ENCODE measurements at places on chromosomes 3 and 15. TPM values are rescaled to one million over a fixed set of nuclear protein-coding genes. Genes with fewer than 3 reads are reported as not detected.

GRCh38 chr3:6921066-6921465 is 60.2 kb downstream of the GRM7 start:
- DNase-seq = no peak
- no peaks in the 10 kb centered on the region for H3K36me3 ChIP-seq
- no peaks in the 10 kb centered on the region for H3K27me3 ChIP-seq
- no peak overlapping the region for H3K27ac ChIP-seq
- H3K4me3 ChIP-seq = no peak overlapping the region

DNA sequence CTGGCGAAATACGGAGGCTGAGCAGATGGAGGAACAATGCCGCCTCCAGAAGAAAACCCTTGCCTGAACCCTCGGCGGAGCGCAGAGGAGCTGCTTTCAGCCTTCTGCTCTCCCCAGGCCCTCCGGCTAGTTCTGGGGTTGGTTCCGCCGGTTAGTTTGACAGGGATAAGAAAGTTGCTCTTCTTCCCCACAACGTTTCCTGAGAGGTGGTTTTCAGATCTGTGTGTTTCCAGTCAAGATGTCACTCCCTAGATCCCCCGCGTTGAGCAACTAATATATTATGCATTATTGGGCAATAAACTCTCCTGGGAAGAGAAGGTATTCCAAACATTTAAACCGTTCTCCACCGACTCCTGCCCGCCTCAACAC is 551 bp downstream of the NLGN1 start:
- no peak overlapping the region for H3K27ac ChIP-seq
- peaks cover 19% of the 10 kb centered on the region for H3K4me1 ChIP-seq
- no peak for DNase-seq
- peaks cover 2% of the 10 kb centered on the region for H3K36me3 ChIP-seq
- H3K4me3 ChIP-seq = peak overlapping the region; percentile 27

DNA sequence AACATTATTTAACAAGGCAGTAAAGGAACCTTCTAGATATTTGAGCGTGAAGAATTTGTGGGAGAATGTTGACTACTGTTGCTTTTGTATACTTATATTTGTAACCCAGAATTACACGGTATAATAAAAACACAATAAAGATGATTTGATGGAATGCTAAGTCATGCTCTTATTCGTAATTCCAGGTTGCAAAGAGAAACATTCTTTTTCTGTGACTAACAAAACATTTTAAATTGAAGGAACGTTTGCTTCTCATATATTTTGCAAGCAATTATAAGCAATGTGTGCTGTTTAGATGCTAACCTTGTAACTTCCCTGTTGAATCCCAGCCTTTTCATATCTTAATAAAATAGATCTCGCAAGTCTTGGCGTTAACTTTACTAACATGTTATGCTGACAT is 124.4 kb upstream of the CGNL1 start:
- peaks cover 6% of the 10 kb centered on the region for H3K36me3 ChIP-seq
- H3K27ac ChIP-seq = no peak overlapping the region
- no peaks in the 10 kb centered on the region for H3K4me1 ChIP-seq

HGD gene
- 2.0 TPM for total RNA-seq

DNA sequence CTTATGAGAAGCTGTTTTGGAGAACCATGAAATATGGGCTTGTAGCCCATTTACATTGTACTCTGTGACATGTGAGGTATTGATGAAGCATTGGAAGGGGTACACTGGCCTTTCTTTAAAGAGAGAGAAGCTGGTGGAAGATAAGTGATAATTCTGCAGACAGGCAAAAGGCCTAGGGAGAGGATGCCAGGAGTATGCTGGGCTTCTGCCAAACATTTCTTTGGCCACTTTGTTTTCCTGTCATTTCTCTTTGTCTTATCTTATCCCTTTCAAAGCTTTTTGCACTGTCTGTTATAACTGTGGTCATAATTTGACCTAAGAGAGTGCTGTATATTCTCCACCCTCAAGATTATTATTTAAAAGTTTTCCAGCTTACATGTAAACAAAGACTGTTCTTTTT is 109.6 kb upstream of the SEMA6D start:
- H3K27me3 ChIP-seq = no peaks in the 10 kb centered on the region
- H3K4me3 ChIP-seq = no peak overlapping the region
- no peaks in the 10 kb centered on the region for H3K4me1 ChIP-seq
- H3K36me3 ChIP-seq = no peaks in the 10 kb centered on the region

GRCh38 chr3:36362216-36362615 is 18.1 kb upstream of the STAC start:
- DNase-seq = no peak
- no peaks in the 10 kb centered on the region for H3K36me3 ChIP-seq
- no peaks in the 10 kb centered on the region for H3K4me1 ChIP-seq
- peaks cover 4% of the 10 kb centered on the region for H3K27me3 ChIP-seq
- no peak overlapping the region for H3K27ac ChIP-seq

GRM2 gene
- total RNA-seq = 2.2 TPM

DNA sequence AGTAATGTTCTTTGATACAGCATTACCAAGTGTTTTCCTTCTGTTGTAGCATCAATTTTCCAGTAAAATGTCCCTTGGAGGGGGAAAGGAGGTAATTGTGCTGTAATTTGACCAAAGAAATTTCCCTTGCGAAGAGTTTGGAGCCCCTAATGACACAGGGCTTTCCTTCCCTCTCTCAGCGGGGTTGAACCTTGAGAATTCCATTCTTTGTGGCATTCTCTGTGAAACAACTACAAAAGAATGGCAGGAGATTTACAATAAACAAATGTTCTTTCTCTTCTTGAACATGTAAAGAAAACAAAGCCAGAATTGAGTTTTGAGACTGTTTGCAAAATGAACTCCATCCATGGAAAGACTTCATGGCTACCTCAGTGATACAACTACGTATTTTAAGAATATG is 53.4 kb downstream of the SIDT1 start:
- no peak for DNase-seq
- H3K36me3 ChIP-seq = peaks cover 27% of the 10 kb centered on the region
- H3K4me1 ChIP-seq = no peaks in the 10 kb centered on the region
- no peak overlapping the region for H3K27ac ChIP-seq

MLH1 gene
- total RNA-seq = 54.0 TPM

- H3K36me3 ChIP-seq = no peaks in the 10 kb centered on the region
- no peaks in the 10 kb centered on the region for H3K27me3 ChIP-seq
- no peaks in the 10 kb centered on the region for H3K4me1 ChIP-seq
- no peak overlapping the region for H3K4me3 ChIP-seq
- no peak for DNase-seq
- H3K27ac ChIP-seq = no peak overlapping the region
These were observed 246.9 kb upstream of the LRTM1 start for GRCh38 chr3:55174747-55175146.

DNA sequence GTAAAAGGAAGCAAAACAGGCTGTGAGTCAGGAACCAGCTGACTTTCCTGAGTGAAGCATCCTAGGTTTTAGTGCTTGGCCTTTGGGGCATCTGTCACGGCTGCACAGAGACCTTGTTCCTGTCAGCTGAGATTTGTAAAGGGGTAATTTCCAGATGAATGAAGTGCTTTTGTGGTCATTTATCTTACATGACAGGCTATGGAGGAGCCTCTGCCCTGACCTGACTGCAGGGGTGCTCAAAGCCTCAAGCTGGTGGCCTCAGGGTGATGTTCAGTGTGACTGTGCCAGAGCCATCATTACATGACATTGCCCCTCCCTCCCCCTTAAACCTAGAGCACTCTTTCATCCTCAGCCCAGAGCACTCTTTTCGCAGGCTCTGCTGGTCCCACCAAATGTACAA is 132.5 kb downstream of the ARNT2 start:
- no peaks in the 10 kb centered on the region for H3K36me3 ChIP-seq
- no peak overlapping the region for H3K4me3 ChIP-seq
- H3K27ac ChIP-seq = no peak overlapping the region

DNA sequence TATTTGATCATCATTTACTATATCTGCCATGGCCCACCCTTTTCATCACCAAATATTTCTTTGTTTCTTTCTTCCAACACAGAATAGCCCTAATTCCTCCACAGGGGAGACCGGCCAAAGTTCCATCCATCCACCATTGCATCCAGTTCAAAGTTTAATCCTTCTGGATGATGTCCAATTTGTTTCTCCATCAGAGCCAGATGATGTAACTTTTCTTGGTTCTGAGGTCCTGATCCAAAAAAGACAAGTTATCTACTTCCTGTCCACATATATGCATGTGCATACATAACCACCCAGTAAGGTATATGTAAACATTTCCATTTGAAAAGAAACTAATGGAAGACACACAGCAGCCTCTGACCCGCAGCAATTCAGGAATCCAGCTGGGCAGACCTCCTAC is 237.3 kb downstream of the SHOX2 start:
- H3K27me3 ChIP-seq = no peaks in the 10 kb centered on the region
- DNase-seq = no peak
- no peaks in the 10 kb centered on the region for H3K36me3 ChIP-seq
- no peak overlapping the region for H3K27ac ChIP-seq
- no peak overlapping the region for H3K4me3 ChIP-seq

TPRG1 gene
- total RNA-seq = 42.4 TPM

RBP2 gene
- not detected for total RNA-seq

- peaks cover 5% of the 10 kb centered on the region for H3K27me3 ChIP-seq
- peaks cover 3% of the 10 kb centered on the region for H3K36me3 ChIP-seq
- H3K4me3 ChIP-seq = peak overlapping the region; percentile 72
- H3K27ac ChIP-seq = peak overlapping the region; percentile 64
- no peak for DNase-seq
- peaks cover 21% of the 10 kb centered on the region for H3K4me1 ChIP-seq
These were observed 5.9 kb upstream of the ADGRG7 start for GRCh38 chr3:100603469-100603868.

DNA sequence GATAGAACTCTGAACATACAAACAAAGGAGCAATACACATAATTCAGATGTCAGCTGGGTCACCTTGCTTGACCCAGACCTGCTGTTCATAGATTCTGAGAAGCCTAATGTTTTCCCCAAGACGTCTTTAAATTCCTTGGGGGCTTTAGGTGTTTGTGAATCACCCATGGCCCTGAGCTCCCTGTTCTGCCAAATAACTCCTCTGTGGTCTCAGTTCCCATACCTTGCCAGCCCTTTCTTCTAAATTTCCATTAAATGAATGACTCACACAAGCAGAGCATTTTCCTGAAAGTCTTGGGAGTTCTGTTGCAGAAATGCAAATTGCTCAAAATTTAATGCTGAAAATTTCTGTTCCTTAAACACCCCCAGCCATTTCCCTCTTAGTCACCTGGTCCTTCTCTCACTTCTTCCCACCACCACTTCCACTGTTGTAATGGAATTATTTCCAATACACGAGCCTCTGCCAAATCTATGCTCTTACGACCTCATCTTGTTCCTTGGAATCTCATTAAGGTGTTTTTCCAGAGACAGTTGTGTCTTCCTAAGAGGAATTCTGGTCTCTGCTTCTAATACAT is 33.4 kb upstream of the PSMD6 start:
- no peak overlapping the region for H3K4me3 ChIP-seq
- peaks cover 30% of the 10 kb centered on the region for H3K27me3 ChIP-seq
- no peaks in the 10 kb centered on the region for H3K36me3 ChIP-seq
- DNase-seq = no peak

- H3K4me1 ChIP-seq = no peaks in the 10 kb centered on the region
- no peaks in the 10 kb centered on the region for H3K27me3 ChIP-seq
- DNase-seq = no peak
- H3K4me3 ChIP-seq = no peak overlapping the region
- H3K27ac ChIP-seq = no peak overlapping the region
These were observed 375.8 kb downstream of the TIGIT start for GRCh38 chr3:114669614-114670013.

MCTP2 gene
- 28.5 TPM for total RNA-seq

RASGRP1 gene
- total RNA-seq = 179 TPM

- no peak for DNase-seq
- no peak overlapping the region for H3K27ac ChIP-seq
- H3K27me3 ChIP-seq = peaks cover 6% of the 10 kb centered on the region
- no peaks in the 10 kb centered on the region for H3K4me1 ChIP-seq
- no peak overlapping the region for H3K4me3 ChIP-seq
These were observed 21.3 kb downstream of the WDR53 start for GRCh38 chr3:196547067-196547466.

CLDN18 gene
- total RNA-seq = not detected

KLHL6 gene
- total RNA-seq = 36.9 TPM

WNT5A gene
- not detected for total RNA-seq

- no peak overlapping the region for H3K27ac ChIP-seq
- DNase-seq = no peak
- H3K4me1 ChIP-seq = no peaks in the 10 kb centered on the region
- no peak overlapping the region for H3K4me3 ChIP-seq
These were observed 66.1 kb downstream of the SEC22A start for GRCh38 chr3:123267821-123268220.

GRCh38 chr3:112560307-112560706 is 1.5 kb downstream of the ATG3 start:
- no peak for DNase-seq
- H3K36me3 ChIP-seq = peaks cover 11% of the 10 kb centered on the region
- peak overlapping the region; percentile 95 for H3K27ac ChIP-seq
- peak overlapping the region; percentile 97 for H3K4me3 ChIP-seq
- peaks cover 30% of the 10 kb centered on the region for H3K4me1 ChIP-seq
- H3K27me3 ChIP-seq = no peaks in the 10 kb centered on the region

DNA sequence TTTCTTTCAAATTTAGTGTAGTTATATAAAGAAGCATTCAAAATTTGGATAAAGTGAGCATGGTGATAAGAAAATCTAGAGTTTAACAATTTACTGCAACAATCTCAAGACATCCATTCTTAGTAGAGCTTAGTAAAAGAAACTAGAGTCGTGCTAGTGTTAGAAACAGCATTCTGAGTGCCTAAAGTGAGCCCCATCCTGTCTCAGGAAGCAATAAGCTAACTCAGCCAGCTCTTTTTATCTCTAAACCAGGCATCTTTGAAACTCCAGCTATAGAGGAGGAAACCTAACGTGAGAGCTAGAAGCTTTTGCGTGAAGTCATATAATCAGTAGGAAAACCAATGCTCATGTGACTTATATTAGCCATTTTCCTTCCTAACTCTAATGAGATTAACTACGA is 1187.1 kb upstream of the EPHA6 start:
- no peaks in the 10 kb centered on the region for H3K27me3 ChIP-seq
- no peak overlapping the region for H3K4me3 ChIP-seq
- no peaks in the 10 kb centered on the region for H3K36me3 ChIP-seq
- H3K27ac ChIP-seq = no peak overlapping the region
- no peak for DNase-seq

GRIP2 gene
- total RNA-seq = not detected

INKA1 gene
- total RNA-seq = 2.3 TPM

DNA sequence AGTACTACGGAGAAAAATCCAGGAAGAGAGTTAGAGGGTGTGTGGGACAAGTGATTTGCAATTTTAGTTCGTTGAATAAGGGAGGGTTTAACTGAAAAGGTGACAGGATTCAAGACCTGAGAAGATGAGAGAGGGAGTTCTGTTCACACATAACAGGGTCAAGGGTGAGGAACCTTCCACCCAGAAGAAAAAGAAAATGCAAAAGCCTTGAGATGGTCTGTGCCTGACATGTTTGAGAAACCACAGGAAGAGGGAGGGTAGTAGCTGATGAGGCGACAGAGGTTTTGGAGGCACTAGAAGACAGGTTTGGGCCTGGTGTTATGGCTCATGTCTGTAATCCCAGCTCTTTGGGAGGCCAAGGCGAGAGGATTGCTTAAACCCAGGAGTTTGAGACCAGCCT is 591 bp upstream of the SLC25A20 start:
- H3K27me3 ChIP-seq = no peaks in the 10 kb centered on the region
- peak overlapping the region; percentile 95 for H3K4me3 ChIP-seq
- H3K27ac ChIP-seq = peak overlapping the region; percentile 93
- peaks cover 35% of the 10 kb centered on the region for H3K4me1 ChIP-seq

GRCh38 chr3:3356846-3357245 is 177.4 kb upstream of the CRBN start:
- H3K4me1 ChIP-seq = no peaks in the 10 kb centered on the region
- DNase-seq = no peak
- H3K36me3 ChIP-seq = no peaks in the 10 kb centered on the region
- no peak overlapping the region for H3K4me3 ChIP-seq
- no peaks in the 10 kb centered on the region for H3K27me3 ChIP-seq
- no peak overlapping the region for H3K27ac ChIP-seq

ECE2 gene
- not detected for total RNA-seq
